ENCODE measurements at places on chromosomes 6 and 20.

DNA sequence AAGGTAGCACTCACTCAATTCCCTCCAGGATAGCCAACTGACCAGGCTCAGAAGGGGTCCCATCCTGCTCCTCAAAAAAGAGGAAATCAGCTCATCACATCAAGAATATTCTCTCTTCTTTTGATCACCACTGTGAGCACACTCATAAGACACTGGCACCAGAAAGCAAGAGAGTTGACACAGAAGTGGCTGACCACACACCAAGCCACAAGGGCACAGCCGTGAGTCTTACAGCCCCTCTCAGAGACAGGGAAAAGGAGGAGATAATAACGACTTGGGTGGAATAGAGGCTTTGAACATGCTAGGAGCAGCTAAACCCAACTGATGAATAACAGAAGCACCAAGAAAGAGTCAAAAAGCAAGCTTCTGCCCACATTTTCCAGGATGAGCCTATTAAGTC, 249.1 kb upstream of the PREP start:
- DNase-seq: no peak

DNA sequence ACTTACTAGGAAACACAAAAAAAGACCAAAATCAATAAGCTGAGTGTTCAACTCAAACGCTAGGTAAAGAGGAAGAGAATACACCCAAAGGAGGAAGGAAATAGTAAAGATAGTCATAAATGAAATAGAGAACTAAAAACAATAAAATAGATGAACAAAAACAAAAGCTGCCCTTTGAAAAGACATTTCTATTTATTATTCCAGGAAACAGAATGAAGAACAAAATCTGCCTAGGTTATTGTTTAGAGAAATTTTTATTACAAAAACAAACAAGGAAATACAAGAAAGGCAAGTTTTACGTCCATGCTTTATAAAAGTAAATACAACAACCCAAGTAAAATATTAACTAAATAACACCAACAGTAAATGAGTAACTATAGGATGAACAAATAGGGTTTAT, 20.1 kb downstream of the HLA-DMB start:
- no peak for DNase-seq

DNA sequence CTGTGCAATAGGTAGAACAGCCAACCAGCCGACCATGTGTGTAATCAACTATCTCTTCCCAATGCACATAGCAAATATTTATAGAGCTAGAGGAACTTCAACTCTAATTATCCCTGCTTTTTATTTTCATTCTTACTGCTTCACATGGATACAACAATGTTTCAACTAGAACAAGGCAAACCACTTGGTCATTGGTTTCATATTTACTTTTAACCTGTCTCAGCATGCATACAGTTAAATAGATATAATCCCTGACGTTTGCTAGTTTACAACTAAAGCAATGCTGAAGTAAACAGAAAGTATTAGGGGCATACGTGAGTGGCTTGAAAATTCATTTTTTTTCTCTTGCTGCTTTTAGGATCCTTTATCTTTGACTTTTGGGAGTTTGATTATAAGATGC, 318.5 kb upstream of the MAP3K7 start:
- DNase-seq: no peak

- no peak for DNase-seq
Observed at GRCh38 chr20:44910690-44911262, 916 bp downstream of the PABPC1L start.

DNA sequence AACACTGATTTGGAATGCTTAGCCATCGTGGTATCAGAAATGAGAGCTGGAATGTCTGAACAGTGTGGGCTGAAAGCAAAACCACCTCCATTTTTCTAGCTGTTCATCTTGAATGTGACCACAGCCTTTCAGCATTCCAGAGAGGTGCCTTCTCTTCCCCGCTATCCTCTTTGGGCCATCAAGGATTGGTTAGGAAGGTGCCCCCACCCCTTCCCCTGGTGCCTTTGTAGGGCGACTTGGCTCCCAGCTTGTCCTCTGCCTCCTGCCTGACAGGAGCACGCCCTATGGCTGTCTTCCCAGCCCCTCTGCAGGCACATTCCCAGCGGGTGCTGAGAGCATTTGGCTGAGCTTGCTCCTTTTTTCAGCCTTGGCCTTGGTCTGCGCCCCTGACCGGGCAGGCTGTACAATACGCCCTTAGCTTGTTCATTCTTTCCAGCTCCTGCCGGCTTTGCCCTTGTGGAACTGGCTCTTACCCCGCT, 97.5 kb downstream of the ARMC2 start:
- peak; percentile 39 for DNase-seq

- no peak for DNase-seq
Observed at GRCh38 chr6:127015858-127016257, 102.6 kb upstream of the RSPO3 start.

GRCh38 chr20:47281376-47281775, 75.1 kb downstream of the ZMYND8 start:
- no peak for DNase-seq

Measured in fibroblast of the conjunctiva (primary cell).